ENCODE measurements at places on chromosomes 4 and X.
A peak's percentile ranks its signal among the peaks of the same experiment; 100 is the strongest.

DNA sequence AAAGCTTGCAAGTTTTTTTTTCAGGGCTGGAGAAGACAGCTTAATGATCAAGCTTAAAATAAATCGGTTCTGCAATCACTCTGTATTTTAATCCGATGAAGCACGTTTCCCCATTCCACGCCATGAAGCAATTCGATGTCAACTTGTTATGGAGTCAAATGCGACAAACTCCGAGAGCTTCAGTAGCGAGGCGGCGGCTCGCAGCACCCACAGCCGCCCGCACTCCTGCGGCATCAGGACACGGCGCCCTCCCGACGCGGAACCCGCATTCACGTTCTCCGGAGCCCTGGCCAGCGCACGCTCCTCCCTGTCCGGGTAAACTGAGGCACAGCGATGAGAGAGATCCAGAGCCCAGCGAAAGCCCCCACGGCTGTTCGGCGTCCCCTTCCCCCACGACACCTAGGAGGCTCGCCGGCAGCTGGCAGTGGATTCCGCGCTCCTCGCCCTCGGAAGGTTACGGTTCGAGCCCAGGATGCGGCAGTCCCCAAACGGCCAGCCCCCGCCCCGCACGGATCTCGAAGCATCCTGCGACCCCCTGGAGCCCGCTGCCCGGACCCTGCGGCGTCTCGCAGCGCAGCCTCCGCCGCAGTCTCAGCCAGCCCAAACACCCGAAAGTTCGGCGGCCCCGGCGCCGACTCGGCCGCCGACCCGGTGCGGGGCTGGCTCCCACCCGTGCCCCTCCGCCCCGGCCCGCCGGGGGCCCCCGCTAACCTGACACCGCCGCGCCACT, 507 bp downstream of the MFAP3L start:
- no peak for DNase-seq

GRCh38 chr4:134470544-134470943, 269.0 kb upstream of the PABPC4L start:
- DNase-seq, result no peak

DNA sequence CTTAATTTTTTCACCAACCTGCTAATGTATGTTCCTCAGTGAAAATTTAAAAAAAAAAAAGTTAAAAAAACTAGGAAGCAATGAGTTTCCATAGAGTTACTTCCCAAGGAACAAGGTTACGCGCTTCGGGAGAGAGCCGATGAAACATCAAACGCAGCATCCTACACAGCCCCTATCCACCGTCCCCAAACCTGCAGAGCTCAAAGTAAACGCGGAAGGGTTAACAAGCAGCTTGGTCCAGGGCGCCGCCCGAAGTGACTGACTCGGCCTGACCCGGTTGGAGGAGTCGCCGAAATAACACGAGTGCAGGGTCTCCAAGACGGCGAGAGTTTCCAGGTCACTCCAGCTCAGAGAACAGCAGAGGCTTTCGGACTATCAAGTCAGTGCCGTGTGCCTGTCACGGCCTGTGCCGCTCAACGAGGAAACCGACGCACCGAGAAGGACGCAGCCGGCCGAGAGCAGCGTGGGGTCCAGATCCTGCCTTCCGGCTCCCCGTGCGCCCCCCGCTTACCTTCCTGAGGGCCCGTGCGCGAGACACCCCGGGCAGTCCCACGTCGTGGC, 512 bp downstream of the NOP14 start:
- DNase-seq, result peak; percentile 24

GRCh38 chr4:62328526-62328925, 1128.4 kb downstream of the ADGRL3 start:
- DNase-seq, result no peak

- DNase-seq, result no peak
Observed at GRCh38 chrX:33175201-33175600, 36.1 kb downstream of the DMD start.

GRCh38 chrX:33808636-33809035, 323.5 kb downstream of the FAM47A start:
- no peak for DNase-seq

DNA sequence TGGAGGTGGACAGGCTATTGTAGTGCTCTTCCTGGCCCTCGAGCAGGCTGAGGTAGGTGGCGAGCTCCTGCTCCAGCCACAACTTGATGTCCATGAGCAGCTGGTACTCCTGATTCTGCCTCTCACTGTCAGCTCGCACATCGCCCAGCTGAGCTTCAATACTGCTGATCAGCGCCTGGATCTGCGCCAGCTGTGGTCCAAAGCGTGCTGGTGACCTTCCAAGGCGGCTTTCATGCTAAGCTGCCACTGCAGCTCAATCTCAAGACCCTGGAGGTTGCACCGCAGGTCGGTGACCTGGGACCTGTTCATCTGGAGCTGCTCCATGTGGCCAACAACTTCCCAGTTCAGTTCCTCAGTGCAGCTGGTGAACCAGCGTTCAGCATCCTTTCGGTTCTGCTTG, 31.2 kb downstream of the LRIT3 start:
- no peak for DNase-seq

- DNase-seq, result no peak
Observed at GRCh38 chrX:119013164-119013563, 38.7 kb downstream of the LONRF3 start.

- no peak for DNase-seq
Observed at GRCh38 chr4:41748571-41749475, at the start of gene PHOX2B. TSS of gene PHOX2B (minus strand) at chr4:41748725. CDS start at chr4:41748610, 115 bp downstream.

GRCh38 chr4:98932539-98932938, 3.6 kb upstream of the EIF4E start:
- DNase-seq, result peak; percentile 70

- no peak for DNase-seq
Observed at GRCh38 chrX:53223955-53224859, 800 bp downstream of the KDM5C start.

GRCh38 chr4:5758741-5759140, 47.7 kb downstream of the EVC start:
- peak; percentile 53 for DNase-seq

- no peak for DNase-seq
Observed at GRCh38 chrX:131626681-131627296, 82.9 kb downstream of the OR13H1 start.

GRCh38 chr4:176840166-176840565, 47.4 kb upstream of the VEGFC start:
- DNase-seq, result no peak

- DNase-seq, result peak; percentile 57
Observed at GRCh38 chr4:101540336-101540735, 193.0 kb upstream of the PPP3CA start.

DNA sequence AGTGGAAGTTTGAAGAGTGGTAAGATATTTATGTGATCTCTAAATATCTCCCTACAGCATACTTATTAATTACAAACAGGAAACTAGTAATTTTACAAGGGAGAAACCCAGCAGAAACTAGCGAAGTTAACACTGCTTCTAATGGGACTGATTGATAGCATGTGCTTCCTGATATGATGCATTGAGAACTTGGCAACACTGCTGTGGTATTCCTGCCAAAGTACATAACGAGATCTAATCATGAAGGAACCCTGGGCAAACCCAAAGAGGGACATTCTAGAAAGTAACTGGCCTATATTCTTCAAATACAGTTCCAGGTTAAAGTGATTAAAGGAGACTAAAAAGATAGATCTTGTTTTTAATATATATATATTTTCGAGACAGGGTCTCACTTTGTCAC, 4.6 kb upstream of the GPR34 start:
- DNase-seq, result no peak

DNA sequence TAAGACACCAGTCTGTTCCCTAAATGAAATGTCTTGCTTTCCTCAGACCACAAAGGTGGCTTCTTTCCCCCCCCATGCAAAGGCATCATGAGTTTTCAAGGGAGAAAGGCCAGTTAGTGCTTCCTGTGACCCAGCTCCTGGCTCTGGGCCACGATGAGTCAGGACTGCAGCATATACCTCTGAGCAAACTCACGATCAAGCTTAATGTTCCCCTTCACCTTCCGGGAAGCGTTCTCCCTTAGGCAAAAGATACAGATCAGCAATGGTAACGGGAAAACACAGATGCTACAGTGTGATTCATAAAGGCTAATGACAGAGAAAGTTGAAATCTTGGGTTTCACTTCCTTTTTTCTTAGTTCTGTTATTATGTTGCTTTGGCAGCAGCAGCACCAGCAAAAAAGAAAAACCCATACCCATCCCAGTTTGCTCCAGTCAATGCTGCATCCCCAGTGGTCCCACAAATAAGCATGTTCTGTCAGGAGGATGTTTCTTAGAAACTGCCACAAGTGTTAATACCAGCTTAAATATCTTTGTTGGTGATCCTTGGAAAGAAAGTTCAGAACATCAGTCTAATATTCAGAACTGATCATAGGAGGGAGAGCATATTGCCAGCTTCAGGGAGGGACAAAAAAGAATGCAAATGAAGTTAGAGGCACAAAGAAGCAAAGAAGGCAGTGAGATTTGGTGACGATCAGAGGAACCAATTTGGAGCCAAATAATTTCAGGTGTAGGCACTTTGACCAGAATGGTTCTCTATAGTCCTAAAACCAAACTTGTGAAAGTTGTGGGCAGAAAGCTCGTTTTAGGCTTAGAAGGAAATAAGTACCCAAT, 41.2 kb downstream of the LONRF3 start:
- DNase-seq, result peak; percentile 88

- DNase-seq, result no peak
Observed at GRCh38 chr4:83890816-83891215, 354.9 kb downstream of the GPAT3 start.

- DNase-seq, result peak; percentile 34
Observed at GRCh38 chr4:112951362-112952312, 97.8 kb upstream of the ANK2 start.

- no peak for DNase-seq
Observed at GRCh38 chr4:74559853-74560252, 114.9 kb downstream of the AREG start.

DNA sequence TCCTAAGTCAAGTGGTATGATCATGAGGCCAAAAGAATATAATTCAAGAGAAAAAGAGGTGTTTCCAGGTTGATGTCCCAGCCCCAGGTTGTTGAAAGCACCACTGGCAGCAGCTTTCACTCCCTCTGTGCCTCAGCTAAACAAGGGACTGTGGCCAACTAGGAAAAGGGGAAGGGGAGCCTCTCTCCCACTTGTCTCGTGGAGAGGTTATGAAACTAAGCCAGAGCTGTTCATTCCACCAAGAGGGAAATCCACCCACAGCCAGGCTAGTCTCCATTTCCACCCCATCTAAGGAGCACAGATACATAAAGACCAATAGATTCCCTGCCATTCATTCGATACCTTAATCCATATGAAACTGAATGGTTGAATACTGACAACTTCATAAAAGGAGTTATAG, 8.1 kb downstream of the ANXA5 start:
- peak; percentile 77 for DNase-seq

DNA sequence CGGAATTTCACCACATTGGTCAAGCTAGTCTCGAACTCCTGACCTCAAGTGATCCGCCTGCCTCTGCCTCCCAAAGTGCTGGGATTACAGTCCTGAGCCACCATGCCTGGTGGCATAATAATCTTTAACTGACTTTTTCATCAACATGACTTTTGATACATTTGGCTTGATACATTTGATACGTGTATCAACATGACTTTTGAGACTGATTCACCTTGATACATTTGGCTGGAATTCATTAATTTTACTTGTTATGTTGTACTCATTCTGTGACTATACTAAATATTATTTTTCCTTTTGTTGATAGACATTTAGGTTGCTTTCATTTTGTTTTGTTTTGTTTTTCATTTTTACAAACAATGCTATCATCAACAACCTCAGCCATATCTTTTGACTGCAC, 6.3 kb downstream of the TMEM154 start:
- no peak for DNase-seq

- DNase-seq, result no peak
Observed at GRCh38 chr4:139540632-139541031, 15.4 kb downstream of the SETD7 start.

DNA sequence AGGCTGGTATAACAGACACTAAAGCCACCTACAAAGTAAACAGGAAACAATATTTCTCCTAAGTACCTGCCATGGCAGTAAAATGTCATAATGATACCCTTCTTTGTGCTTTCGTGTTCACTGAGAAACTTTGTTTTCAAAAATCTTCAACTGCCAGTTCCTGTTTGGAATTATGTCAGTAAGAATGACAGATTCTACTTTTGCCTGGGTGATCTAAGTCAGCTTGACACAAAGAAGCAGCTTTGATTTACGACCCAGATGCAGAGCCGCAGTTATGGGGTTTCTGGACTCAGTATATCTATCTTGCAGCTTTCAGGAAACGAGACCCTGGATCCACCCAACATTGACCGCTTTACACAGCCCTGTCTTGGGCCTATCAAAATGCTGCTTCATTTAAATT, 71.2 kb downstream of the SNX25 start:
- no peak for DNase-seq

DNA sequence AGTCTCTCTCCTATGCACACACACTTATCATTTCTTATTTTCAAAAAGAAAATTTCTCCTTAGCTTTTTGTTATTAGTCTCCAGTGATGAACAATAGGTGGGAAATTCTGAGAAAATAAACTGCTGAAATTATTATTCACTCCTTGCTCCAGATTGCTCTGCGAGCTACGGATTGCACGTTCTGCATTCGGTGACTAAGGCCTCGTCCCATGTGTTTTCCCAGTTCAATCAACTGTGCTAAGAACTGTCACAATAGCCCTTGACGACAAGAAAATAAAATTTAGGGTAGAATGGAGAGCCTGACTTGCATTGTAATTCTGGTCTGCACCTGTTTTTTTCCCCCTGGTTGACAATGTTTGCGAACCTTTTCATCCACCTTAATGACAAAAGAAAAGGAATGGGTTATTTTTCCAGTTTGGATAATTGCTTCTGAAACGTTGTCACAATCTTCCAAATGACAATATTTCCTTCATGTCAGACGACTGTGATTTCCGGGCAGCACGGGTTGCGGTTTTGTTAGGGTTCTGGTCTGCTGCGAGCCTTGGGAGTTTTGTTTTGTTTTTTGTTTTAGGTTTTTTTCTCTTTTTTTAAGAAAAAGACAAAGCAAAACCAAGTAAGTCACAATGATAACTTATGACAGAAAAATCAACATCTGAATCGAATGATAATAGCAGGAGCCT, 124.5 kb upstream of the NOCT start:
- no peak for DNase-seq

GRCh38 chr4:159950707-159951106, 847.8 kb downstream of the RAPGEF2 start:
- no peak for DNase-seq

DNA sequence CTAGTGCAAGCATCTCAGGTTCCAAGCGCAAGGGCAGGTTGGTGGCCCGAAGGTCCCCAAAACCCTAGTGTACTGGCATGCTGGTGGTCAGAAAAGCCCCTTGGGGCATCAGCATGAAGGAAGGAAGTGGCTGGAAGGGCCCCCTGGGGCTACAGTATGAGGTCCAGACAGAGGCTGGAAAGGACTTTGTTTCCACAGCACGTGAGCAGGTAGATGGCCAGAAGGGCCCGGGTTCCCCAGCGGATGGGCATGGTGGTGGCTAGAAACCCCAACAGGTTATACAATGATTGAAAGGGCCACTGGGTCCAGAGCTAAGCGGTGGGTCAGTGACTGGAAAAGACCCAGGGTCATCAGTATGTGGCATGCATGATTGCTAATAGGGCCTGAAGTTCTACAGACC, 34.7 kb upstream of the DCAF8L1 start:
- no peak for DNase-seq

- DNase-seq, result no peak
Observed at GRCh38 chrX:47706575-47706974, 47.6 kb upstream of the UXT start.
